Activated CD4-positive, alpha-beta T cell treated with anti-CD3 and anti-CD28 coated beads for 36 hours (primary cell): ENCODE measurements at places on chromosomes 1 and 21. TPM values are rescaled to one million over a fixed set of nuclear protein-coding genes. Genes with fewer than 3 reads are reported as not detected.
A peak's percentile ranks its signal among the peaks of the same experiment; 100 is the strongest.

The HLX gene
- total RNA-seq: 0.25 TPM

- H3K36me3 ChIP-seq: no peaks in the 10 kb centered on the region
- H3K4me3 ChIP-seq: peak within 1 kb of the TSS; percentile 70
Observed at GRCh38 chr1:77281491-77282186, at the start of gene AK5. Gene AK5, plus strand, starts transcription at chr1:77282019. Its CDS starts 295 bp downstream, at chr1:77282314.

DNA sequence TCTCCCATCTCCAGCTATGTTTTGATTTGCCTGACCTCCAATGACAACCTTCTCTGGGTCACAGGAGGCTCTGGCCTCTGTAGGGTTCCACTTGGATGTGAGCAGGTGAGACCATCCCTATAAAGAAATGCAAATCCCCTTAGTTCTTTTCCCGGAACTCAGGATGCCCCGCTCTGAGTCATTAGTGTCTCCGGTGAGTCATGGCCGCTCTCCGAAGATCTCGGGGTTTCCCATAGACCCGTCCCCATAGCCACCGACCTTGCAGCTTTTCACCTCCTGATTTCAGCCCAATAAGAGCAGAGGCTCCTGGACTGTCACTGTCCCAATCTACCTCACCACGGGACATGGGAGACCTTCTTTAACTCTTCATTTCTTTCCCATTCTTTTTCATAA is 98.2 kb downstream of the PGBD5 start:
- H3K27ac ChIP-seq: peak overlapping the region; percentile 63
- no peaks in the 10 kb centered on the region for H3K36me3 ChIP-seq
- H3K4me3 ChIP-seq: no peak overlapping the region

- no peak overlapping the region for H3K4me3 ChIP-seq
- H3K36me3 ChIP-seq: peaks cover 56% of the 10 kb centered on the region
- peaks cover 23% of the 10 kb centered on the region for H3K4me1 ChIP-seq
- no peaks in the 10 kb centered on the region for H3K27me3 ChIP-seq
- no peak overlapping the region for H3K27ac ChIP-seq
Observed at GRCh38 chr1:113850127-113850796, 21.2 kb downstream of the PTPN22 start.

GRCh38 chr1:66258404-66259105 is 275.4 kb upstream of the SGIP1 start:
- no peak overlapping the region for H3K4me3 ChIP-seq
- no peak for DNase-seq
- H3K36me3 ChIP-seq: peaks cover 2% of the 10 kb centered on the region
- no peaks in the 10 kb centered on the region for H3K27me3 ChIP-seq

DNA sequence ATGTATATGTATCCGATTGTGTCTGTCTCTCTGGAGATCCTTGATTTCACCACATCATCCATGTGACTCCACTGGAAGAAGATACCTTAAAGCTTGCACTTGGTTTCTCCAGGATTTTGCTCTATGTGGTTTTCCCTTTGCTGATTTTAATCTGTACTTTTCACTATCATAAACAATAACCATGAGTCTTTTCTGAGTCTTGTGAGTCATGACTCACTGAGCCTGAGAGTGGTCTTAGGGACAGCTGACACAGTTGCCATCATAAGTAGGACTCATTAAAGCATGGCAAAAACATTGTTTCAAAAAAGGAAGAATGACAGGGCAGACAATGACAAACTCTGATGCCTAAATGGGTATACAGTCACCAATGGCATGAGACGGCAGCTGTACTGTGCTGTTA is 226.2 kb downstream of the AKT3 start:
- H3K27me3 ChIP-seq: no peaks in the 10 kb centered on the region
- H3K4me1 ChIP-seq: peaks cover 17% of the 10 kb centered on the region
- H3K4me3 ChIP-seq: no peak overlapping the region

DNA sequence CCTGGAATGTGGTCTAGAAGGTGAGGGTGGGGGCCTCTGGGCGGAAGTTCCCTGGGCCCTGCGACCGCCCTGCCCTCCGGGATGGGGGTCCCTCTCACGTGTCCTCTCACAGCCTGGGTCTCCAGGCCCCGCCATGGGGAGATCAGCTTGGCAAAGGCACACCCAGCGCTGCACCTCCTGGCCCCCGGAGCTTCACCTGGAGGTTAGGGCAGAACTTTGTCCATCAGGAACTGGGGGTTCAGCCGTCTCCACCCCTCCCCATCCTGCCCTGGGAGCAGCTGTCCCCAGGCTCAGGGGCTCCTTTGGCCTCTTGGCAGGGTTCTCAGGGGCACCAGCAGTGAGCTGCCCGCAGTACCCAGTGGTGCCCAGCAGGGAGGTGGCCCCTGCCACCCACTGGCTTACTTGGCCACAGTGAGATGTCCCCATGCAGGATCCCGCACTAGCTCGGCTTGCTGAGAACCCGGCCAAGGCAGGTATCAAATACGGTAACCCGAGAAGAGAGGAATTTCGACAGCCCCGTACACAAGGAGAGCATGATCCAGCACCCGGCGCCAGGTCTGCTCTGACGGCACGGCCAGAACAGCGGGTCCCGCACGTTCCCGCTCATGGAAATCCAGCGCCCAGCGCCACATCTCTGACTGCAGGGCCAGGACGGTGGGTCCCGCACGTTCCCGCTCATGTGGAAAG is 36.7 kb downstream of the RRP1 start:
- H3K27ac ChIP-seq: no peak overlapping the region
- no peaks in the 10 kb centered on the region for H3K27me3 ChIP-seq
- H3K36me3 ChIP-seq: no peaks in the 10 kb centered on the region
- no peak overlapping the region for H3K4me3 ChIP-seq

DNA sequence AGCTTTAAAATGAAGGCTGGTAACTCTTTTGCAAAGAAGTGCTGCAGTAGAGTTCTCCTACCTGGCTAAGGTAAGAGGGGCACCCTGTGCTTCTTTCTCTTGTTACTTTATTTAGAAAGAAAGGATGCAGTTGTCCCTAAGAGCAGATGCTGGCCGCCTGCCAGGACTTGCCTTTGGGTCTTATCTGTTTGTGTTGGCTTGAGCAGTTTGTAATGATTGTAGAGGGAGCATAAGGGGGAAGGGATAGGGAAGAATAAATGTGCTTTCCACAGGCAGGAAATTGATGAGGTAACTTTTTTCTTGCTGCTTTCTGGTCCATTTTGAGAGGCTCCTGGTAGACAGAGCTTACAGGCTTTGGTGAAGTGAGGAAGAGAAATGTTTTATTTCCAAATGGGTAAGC is 229.6 kb downstream of the HHAT start:
- no peaks in the 10 kb centered on the region for H3K27me3 ChIP-seq
- no peak overlapping the region for H3K4me3 ChIP-seq
- H3K27ac ChIP-seq: no peak overlapping the region
- H3K36me3 ChIP-seq: no peaks in the 10 kb centered on the region
- DNase-seq: no peak
- no peaks in the 10 kb centered on the region for H3K4me1 ChIP-seq

DNA sequence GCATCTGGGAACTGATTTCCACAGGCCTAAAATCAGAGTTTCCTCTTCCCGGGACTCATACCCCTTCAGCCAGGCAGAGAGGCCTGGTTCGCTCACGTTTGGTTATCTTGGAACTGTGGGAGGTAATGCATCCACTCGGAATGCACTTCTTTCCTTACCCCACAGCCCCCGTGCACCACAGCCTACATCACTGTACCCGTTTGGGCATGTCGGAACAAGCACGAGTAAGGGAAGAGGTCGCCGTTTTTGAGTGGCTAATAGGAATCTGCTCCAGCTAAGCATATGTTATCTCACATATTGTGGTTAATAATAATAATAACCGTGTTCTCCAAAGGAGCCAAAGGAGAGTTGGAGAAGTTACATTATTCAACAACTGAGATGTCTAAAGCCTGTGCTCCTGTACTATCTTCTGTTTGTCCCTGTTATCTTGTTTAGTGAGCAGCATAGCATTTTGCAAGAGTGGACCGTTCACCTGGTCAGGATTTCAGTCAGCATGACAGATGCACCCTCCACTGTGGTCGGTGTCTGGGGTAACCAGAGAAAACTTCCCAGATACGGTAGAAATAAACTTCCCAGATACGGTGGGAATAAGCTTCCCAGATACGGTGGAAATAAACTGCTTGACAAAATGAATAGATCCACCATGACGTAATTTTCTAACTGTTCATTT is 198.6 kb downstream of the SDCCAG8 start:
- H3K36me3 ChIP-seq: no peaks in the 10 kb centered on the region
- H3K27me3 ChIP-seq: no peaks in the 10 kb centered on the region
- H3K27ac ChIP-seq: no peak overlapping the region
- H3K4me1 ChIP-seq: no peaks in the 10 kb centered on the region
- no peak overlapping the region for H3K4me3 ChIP-seq
- no peak for DNase-seq

GRCh38 chr1:36769886-36770830 is 264.2 kb downstream of the GRIK3 start:
- H3K27me3 ChIP-seq: peaks cover 27% of the 10 kb centered on the region
- no peak overlapping the region for H3K27ac ChIP-seq
- H3K4me1 ChIP-seq: no peaks in the 10 kb centered on the region
- H3K4me3 ChIP-seq: no peak overlapping the region

DNA sequence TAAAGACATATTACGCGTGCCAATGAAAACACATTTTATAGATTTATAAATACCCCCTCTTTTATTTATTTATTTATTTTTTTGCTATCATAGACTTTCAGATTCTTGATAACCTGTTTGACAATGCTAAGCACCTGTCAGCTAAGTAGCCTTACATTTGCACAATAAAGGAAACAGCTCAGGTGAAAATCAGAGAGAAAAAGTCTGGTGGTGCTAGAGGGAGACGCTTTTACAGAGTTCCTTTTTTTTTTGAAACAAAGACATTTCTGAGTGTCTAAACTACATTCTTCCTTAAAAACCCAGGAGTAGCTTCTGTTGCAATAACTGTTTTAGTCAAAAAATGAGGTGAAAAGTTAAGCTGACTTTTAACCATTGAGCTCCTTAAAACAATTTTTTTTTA is 1611.6 kb downstream of the NCAM2 start:
- H3K27me3 ChIP-seq: no peaks in the 10 kb centered on the region
- H3K27ac ChIP-seq: no peak overlapping the region
- no peak for DNase-seq
- no peak overlapping the region for H3K4me3 ChIP-seq
- no peaks in the 10 kb centered on the region for H3K4me1 ChIP-seq

DNA sequence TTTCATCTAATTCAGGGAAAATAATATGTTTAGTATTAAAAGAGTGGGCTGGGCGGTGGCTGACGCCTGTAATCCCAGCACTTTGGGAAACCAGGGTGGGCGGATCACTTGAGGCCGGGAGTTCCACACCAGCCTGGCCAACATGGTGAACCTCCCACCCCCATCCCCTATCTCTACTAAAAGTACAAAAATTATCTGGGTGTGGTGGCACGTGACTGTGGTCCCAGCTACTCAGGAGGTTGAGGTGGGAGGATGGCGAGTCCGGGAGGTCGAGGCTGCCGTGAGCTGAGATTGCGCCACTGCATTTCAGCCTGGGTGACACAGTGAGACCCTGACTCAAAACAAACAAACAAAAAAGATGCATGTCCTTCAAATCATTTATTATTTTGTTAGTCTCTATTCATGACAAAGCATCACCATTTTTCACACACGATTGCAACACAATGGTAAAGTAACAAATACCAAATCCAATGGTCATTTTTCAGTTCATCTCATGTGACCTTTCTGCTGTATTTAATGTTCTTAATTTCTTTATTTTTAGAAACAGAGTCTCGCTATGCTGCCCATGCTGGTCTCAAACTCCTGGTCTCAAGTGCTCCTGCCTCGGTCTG is 1.0 kb downstream of the MSH4 start:
- H3K4me3 ChIP-seq: no peak overlapping the region
- no peaks in the 10 kb centered on the region for H3K27me3 ChIP-seq
- peaks cover 42% of the 10 kb centered on the region for H3K36me3 ChIP-seq
- H3K27ac ChIP-seq: no peak overlapping the region

The CIART gene
- 5.9 TPM for total RNA-seq

DNA sequence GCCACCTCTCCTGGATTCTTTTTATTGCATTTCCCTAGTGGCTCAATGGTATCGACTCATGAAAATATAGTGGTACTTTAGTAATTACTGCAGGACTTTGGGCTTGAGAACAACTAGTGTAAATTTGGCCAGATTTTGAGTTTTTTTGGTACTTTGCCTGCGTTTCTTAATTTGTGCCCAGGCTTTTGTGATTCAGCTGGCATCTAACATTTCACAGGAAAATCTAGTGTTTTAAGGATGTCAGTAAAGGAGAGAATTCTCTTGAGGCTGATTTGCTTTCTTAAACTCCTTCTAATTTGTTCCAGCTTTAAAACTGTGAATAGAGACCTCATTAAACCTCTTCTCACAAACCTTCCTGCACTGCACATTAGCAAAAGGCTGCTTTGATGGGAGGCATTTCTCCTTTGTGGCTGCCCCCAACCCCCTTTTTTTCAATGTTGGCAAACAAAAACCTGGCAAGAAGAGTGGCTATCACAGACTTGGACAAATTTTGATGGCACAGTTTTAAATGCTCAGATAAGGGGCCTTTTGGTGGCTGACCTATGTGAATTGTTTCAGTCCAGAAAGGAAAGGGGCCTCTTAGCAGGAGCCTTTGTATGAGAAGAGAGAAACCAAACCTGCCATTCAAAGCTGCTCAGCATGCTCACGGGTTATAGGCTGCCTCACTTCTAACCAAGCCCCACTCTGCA is 113.4 kb upstream of the RAVER2 start:
- no peak overlapping the region for H3K27ac ChIP-seq
- H3K27me3 ChIP-seq: no peaks in the 10 kb centered on the region
- DNase-seq: no peak
- H3K36me3 ChIP-seq: no peaks in the 10 kb centered on the region
- H3K4me3 ChIP-seq: no peak overlapping the region
